Activated naive CD4-positive, alpha-beta T cell treated with anti-CD3 and anti-CD28 coated beads, Interleukin-2, amount 50 U/mL, for 72 hours (primary cell): ENCODE measurements at places on chromosomes 4 and X.

- DNase-seq: no peak
These were observed 8.0 kb downstream of the SLC9A7 start for GRCh38 chrX:46750889-46751288.

DNA sequence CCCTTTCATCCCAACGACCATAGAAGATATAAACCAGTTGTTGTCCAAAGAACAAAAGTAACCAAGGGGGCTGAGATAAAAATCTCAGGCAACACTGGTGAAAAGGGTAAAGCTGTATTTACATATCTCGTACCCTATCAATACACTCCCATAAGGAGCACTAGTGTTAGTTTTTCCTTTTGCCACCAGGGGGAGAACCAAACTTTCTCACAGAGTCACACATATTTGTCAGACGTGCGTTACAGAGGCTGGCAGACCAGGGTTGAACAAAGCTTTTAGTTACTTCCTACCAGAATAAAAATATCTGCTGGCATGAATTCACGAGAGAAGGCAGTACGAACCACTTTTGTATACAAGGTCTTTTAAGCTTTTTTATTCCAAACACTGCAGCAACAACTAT is 88.3 kb downstream of the AMELX start:
- peak; percentile 1 for DNase-seq

DNA sequence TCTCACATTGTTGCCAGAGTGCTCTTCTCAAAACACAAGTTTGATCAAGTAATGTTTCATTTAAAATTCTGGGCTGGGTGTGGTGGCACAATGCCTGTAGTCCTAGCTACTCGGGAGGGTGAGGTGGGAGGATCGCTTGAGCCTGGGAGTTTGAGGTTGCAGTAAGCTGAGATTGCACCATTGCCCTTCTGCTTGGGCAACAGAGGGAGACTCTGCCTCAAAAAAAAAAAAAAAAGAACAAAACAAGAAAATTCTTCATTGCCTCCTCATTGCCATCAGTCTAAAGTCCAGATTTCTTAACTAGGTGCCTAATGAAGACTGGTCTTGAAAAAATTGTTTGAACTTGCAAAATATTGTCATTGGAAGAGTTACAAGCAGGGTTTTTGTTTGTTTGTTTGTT is 120.1 kb downstream of the MFAP3L start:
- no peak for DNase-seq

GRCh38 chr4:8637456-8637984 is 45.0 kb downstream of the CPZ start:
- no peak for DNase-seq

- DNase-seq: no peak
These were observed 7.3 kb downstream of the TRIM75 start for GRCh38 chr4:165060938-165061337.

- DNase-seq: no peak
These were observed 5.6 kb downstream of the GAK start for GRCh38 chr4:926538-926937.

- no peak for DNase-seq
These were observed 689.8 kb downstream of the KCTD8 start for GRCh38 chr4:43758836-43759235.

- DNase-seq: no peak
These were observed 27.7 kb upstream of the PDE5A start for GRCh38 chr4:119656342-119656741.

- DNase-seq: no peak
These were observed 2042.2 kb downstream of the ARAP2 start for GRCh38 chr4:34202154-34202553.

GRCh38 chr4:73070074-73070390 is 516 bp upstream of the COX18 start:
- no peak for DNase-seq

- DNase-seq: no peak
These were observed 29.7 kb upstream of the DIPK2B start for GRCh38 chrX:45230410-45230809.

DNA sequence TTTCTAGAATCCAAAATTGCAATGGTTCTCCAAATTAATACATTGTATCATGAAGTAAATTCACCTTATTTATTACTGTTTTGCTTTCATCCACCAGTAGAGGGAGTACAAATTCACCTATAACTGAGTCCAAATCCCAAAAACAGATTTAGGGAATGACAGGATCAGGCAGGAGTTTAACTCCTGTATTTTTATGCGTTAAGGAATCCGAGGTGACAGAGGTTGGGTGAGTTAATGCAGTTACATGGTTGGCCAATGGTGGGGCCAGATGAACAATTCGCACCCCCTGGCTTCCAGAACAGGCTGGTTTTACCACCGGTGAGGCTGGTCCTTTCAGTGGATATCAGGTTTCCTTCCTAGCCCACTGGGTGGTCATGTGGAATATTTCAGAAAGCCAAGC is 82.4 kb downstream of the MTNR1A start:
- DNase-seq: no peak

- no peak for DNase-seq
These were observed 94.2 kb upstream of the MAP3K15 start for GRCh38 chrX:19609541-19609940.

DNA sequence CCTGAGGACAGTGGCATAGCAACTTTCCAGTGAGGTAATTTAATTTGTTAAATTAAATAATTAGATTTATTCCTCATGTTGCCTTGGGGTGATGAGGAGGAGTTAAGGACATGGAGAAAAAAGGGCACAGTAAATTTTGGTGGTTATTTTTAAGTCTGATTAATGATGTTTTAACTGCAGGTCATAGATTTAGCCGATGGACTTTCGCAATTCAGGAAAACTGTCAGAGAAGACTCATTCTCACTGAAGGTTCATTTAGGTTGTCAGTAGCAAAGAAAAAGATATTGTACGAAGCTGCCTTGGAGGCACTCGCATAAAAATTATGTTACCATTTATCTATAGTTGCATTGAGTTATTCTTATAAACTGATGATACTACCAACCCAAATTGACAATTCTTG is 164.2 kb upstream of the PITX2 start:
- DNase-seq: no peak

- no peak for DNase-seq
These were observed 12.0 kb downstream of the P2RY10 start for GRCh38 chrX:78957049-78957767.

GRCh38 chr4:183876268-183876934 is 28.7 kb upstream of the STOX2 start:
- no peak for DNase-seq

GRCh38 chrX:134688839-134689238 is 30.6 kb upstream of the PLAC1 start:
- no peak for DNase-seq

DNA sequence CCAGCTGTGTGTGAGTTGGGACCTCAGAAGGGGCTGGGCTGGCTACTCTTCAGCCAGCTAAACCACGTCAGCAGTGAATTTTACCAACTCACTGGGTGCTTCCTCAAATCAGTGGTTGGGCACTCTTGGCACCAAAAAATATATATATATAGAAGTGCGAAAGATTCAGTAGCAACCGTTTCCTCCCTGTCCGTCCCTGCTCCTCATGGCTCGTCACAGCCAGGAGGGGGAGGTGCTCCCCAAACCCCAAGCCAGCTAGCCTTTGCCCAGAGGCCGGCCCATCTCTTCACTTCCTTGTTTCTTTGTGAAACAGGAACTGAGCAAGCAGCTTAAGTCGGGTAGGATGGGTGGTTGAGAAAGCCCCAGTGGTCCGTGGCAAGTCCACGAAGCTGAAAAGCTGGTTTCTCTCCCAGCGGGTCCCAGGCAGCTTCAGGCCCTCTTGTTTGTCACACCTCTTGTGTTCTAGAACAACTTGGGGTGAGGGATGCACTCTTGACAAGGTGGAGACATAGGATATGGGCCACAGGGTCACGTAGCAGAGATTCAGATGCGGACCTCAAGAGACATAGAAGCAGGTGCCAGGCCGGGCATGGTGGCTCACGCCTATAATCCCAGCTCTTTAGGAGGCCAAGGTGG is 6.8 kb upstream of the SASH3 start:
- DNase-seq: no peak

- no peak for DNase-seq
These were observed 70.7 kb upstream of the HPGD start for GRCh38 chr4:174592985-174593335.

DNA sequence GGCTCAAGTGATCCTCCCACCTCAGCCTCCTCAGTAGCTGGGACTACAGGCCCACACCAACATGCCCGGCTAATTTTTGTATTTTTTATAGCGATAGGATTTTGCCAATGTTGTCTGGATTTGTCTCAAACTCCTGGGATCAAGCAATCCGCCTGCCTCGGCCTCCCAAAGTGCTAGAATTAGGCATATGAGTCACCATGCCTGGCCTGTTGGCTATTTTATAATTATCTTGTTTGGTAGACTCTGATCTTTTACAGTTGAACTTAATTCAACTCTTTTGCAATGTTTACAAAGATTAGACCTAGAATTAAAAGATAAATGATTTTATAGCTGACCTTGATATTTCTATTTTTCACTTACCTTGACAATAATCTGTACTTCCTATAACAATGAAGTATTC is 18.0 kb downstream of the DCK start:
- no peak for DNase-seq

DNA sequence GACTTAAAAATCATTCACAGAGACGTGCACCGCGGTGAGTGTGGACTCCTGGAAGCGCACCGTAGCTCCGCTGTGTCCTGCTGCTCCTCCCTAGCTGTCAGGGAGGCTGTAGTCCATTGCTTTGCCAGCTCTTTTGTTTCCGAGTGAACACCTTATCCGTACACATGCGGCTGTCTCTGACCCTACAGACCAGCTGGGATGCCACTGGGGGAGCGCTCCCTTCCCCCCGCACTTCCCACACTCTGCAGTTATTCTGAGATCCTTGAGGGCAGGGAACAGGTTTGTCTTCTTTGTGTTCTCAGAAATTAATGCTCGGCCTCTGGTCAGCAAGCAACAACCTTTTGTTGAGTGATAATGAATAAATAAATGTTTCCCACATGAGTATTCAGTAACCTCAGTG is 33.7 kb upstream of the MSANTD1 start:
- no peak for DNase-seq

- DNase-seq: no peak
These were observed 89.7 kb upstream of the NDP start for GRCh38 chrX:44062840-44063239.

DNA sequence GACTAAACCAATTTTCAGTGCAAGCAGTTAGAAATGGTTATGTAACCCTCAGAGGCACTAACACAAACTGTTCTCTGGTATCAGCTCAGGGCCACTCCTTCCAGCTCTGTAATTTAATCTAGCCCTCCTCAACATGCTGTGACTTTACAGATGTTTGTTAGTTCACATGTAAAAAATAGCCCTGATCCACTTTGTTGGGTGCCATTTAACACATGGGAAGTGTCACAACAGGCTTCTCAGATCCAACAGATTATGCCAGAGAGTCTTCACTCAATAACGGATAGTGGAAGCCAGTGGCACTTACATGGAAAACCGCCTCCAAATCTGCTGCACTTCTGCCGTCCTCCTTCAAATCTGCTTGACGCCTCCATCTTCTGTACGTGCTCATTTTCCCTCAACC is 51.6 kb downstream of the ATP8A1 start:
- no peak for DNase-seq

DNA sequence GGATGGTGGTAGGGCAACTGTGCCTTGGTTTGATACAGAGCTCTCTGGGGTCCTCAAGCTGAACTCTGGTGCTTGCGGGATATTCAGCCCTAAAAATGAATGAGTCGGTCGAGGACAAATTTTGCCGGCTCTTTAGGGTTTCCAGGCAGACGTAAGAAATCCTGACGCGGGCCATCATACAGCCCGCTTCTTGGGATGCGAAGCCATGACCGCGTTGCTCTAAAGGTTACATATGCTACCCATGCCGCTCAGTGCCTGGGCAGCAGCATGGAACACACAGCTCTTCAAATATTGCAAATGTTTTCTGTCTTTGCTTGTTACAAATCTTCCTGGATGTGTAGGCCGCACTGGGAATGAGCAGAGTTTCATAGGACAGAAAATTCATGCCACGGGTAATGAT is 55.6 kb downstream of the NBDY start:
- DNase-seq: no peak

DNA sequence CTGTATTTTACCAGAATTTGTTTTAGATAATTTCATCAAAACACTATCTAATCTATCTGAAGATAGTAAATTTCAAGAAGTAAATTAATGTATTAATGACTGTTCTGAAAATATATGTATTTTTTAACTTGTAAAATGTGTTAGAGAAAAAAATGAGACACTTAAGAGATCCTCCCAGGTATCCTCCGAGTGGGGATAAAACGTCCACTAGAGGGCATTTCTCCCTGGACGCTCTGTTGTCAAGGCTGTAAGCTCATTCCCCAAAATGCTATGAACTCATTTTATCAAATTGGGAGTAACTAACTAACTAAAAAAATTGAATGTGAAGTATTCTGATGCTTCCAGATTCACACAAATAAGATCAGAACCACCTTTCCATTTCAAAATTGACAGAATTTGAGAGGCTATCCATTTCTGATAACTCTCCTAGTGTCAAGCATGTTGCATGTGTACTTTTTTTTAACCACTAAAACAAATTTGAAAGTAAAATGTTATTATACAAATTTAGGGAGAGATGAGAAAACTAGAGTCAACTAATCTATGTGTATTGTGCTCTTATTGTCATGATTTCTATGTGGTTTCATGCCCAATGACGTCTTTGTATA is 337.3 kb upstream of the HS3ST1 start:
- peak; percentile 8 for DNase-seq

DNA sequence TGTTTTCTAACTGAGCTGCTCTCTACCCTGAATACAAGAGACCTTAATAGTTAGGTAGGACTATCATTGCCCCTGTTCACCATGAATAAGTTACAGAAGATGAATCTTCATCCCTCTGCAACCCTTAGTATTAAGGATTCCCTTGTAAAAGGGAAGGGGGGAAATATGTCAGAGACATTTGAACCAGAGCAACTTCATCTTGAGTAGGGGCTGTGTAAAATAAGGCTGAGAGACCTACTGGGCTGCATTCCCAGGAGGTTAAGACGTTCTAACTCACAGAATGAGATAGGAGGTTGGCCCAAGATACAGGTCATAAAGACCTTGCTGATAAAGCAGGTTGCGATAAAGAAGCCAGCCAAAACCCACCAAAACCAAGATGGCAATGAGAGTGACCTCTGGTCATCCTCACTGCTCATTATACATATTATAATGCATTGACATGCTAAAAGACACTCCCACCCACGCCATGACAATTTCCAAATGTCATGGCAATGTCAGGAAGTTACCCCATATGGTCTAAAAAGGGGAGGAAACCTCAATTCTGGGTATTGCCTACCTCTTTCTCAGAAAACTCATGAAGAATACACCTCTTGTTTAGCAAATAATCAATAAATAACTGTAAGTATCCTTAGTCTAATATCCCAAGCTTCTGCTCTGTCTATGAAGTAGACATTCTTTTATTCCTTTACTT is 19.5 kb upstream of the TMPRSS11B start:
- no peak for DNase-seq

GRCh38 chr4:184544788-184545409 is 70.5 kb upstream of the IRF2 start:
- DNase-seq: no peak
